NCI-H187 (cell line): ENCODE measurements at places on chromosomes 3 and 15.

DNA sequence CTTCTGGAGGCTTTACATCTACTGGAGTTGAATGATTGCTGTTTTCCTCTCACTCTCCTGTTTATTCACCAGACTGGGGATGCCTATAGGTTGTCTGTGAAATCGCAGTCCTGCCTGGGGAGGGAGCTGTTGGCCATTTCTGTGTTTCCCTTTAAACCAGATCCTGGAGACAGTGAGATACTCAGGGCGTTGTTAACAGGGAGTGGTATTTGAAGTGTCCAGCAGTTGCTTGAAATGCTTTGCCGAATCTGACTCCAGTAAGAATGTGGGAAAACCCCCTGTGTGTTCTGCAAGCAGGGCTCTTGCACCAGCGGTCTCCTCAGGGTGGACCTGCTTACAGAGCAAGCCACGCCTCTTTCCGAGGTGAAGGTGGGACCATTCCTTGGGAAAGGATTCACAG is 4.3 kb upstream of the LRRK1 start:
- DNase-seq = no peak

GRCh38 chr3:4503050-4503449 is 9.9 kb downstream of the ITPR1 start:
- no peak for DNase-seq

DNA sequence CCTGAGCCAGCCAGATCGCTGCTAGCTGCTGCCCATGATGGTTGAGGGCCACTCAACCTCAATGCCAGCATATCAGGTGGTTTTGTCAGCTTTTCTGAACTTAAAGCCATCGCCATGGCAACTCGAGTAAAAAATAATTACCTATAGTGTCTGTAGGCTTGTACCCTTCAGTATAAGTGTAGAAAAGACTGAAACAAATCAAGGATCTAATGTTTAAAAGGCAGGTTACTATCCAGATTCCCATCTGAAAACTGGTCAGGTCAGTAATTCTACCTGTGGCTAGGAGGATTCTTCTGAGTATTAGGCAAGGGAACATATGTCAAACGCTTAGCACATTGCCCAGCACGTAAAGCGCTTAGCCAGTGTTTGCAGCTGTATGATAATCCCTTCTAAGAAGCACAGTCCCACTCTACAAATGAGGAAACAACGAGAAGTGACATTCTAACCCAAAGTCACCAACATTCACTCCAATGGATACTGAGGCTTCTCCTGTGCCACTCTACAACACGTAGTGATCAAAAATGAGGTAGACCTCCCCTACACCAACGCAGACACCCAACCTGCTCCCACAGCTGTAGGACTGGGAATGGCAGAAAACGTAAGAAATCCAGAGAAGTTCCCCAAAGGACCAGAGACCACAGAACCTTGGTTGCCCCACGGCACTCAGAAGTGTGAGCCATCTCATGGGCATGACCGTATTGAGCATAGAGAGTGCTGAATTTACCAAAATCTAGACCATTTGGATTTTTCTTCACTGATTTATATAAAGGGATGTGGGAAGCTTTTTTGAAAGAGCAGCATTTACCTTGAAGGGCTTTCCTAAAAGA is 55.3 kb downstream of the SLTM start:
- no peak for DNase-seq

DNA sequence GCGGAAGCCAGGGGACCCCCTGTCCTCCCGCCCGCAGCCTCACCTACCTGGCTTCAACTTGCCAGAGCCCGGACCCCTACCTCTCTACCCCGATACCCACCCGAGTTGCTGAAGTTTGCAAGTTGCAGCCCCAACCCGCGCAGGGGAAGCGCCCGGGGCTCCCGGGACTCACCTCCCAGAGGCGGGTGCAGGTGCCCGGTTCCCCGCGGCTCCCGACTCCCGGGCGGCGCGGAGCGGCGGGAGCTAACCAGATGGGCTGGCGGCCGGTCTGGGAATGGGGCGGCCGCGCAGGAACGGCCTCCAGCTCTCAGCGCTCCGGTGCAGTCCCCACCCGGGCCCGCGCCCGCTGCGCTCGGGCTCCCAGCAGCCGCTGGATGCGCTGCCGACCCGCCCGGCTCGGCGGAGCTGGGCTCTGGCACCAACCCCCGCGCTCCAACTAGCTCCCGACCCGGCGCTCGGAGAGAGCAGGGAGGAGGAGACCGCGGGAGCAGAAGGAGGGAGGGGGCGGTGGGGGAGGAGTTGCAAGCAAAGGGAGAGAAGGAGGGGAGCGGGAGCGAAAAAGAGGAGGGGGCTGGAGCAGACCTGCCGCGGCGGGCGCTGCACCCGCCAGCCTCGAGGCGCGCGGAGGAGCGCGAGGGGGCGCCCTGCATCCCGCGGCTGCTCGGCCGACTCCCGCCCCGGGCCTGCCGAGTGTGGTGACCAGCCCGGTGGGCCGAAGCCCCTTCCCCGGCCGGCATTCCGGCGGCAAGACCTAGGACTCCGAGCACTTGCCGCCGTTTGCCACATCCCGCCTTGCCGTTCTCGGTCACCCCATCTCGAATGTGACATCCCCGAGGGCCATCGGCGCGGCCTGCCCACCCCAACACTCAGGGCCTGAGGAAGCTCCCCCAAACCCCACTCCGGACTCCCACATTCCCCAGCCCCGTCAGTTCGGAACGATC is at the start of gene SEMA5B:
TSS of gene SEMA5B (minus strand) at position 472 of the 941 bp plus-strand sequence. CDS start 66,500 bp downstream, outside the sequence.
- no peak for DNase-seq

GRCh38 chr15:68612979-68613740 is 34.4 kb downstream of the CORO2B start:
- no peak for DNase-seq

DNA sequence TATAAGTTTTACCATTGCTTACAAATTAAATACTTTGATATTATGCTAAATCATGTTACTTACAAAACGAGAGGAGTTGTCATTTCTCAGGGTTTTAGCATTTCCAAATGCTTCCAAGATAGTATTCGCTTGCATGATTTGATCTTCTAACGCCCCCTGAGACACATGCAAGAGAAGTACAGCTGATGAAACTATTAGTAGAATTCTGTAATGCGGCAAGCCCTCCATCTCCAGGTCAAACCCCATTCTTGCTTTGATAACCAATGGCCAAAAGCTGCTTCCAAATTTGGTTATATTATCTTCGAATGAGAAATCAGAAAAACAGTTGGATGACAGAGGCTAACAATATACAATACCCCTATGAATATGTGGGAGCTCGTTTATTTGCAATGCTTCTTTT is 14.7 kb downstream of the MYH15 start:
- no peak for DNase-seq

DNA sequence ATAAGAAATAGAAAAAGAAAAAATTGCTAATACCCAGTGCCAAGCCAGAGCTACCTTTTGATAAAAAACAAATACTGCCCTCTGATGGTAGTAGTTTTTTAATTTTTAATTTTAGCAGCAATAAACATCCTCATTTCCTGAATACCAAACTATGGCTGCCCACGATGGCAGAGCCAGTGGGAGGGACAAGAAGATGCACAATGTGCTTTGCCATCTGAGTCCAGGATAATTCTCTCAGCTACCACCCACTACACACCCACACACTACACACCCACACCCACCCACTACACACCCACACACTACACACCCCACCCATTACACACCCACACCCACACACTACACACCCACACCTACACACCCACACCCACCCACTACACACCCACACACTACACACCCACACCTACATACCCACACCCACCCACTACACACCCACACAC is 17.8 kb downstream of the CEP19 start:
- no peak for DNase-seq

GRCh38 chr15:71448688-71449114 is 333.4 kb downstream of the THSD4 start:
- peak; percentile 12 for DNase-seq

DNA sequence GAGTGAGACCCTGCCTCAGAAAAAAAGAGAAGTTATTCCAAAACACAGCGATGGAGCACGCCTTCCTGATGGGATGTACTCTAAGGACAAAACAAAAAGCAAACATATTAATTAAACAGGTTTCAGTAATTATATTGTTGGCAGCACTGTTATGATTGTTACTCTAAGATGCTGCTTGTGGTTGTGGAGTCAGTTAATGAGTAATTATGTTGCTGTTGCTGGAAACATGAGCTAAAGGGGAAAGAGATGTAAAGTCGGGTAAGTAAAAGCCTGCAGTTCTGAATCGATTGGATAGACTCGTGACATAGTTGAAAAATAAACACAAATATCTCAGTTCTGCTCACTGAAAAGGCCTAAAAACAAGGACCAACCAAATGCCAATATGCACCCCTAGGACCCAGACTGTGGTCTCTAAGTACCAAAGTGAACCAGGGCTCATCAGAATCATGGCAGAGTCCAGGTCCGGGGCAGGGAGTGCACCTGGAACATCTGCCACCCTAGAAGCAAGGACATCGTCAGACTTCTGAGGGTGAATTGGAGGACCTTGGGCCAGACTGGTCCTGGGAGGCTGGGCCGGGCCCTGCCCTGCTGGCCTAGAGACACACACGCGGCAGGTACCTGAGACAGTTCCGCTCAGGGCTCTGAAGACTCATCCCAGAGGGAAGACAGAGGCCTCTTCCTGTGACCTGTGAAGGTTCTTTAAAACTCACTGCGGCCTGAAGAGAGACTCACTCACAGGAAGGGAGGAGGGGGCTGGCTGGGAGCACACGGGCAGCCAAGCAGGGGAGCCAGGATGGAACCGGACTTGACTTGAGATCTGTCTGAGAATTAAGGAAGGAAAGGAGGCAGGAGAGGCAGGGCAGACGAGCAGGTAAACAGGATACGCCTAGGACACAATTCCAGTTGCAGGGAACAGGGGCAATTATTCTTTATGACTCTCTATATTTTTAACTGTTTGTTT is 140.5 kb downstream of the LRRK1 start:
- no peak for DNase-seq

GRCh38 chr15:57167821-57168395 is 208.4 kb upstream of the CGNL1 start:
- no peak for DNase-seq

DNA sequence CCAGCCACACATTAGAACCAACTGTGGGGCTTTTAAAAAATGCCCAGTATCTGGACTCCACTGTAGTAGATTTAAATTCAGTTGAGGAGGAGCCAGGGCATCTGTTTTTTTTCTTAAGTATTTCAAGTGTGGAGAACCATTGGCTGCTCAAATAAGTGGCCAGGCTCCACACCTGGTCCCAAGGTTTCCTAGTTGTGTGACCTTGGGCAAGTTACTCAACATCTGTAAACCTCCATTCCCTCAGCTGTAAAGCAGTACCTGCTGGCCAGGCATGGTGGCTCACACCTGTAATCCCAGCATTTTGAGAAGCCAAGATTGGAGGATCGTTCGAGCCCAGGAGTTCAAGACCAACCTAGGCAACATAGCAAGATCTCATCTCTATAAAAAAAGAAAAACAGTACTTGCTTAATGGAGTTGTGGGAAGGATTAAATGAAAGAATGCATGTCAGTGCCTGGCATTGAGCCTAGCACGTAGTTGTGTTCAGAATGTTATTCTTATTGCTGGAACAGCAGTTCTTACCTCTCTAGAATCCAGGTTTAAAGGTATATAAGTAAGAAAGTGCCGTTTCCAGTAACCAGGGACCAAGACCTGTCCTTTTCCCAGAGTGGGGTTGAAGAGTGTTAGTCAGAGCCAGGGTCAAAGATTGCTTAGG is 2.0 kb downstream of the PPP1R14D start:
- no peak for DNase-seq

DNA sequence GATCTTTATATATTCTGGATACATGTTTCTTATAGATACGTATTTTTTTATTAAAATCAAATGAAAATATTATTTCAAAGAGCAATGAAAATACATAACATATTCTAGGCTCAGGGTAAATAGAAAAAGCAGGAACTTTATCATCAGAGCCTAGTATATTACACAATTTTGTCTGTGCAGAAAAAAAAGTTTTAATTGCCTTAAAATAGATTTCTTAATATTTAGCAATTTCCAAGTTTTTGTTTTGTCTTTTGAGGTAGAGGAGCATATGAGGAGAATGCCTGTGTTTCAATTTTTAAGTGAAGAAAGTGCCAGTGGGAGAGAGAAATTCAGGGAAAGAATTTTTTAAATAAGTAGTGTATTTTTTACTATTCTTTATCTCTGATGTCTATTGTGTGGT is 10.5 kb downstream of the CAPN7 start:
- no peak for DNase-seq

- peak; percentile 61 for DNase-seq
Measured at GRCh38 chr3:155744626-155745324, at the start of gene PLCH1. TSS of gene PLCH1 (minus strand) at chr3:155745071. CDS start at chr3:155704224, 40,847 bp downstream.

DNA sequence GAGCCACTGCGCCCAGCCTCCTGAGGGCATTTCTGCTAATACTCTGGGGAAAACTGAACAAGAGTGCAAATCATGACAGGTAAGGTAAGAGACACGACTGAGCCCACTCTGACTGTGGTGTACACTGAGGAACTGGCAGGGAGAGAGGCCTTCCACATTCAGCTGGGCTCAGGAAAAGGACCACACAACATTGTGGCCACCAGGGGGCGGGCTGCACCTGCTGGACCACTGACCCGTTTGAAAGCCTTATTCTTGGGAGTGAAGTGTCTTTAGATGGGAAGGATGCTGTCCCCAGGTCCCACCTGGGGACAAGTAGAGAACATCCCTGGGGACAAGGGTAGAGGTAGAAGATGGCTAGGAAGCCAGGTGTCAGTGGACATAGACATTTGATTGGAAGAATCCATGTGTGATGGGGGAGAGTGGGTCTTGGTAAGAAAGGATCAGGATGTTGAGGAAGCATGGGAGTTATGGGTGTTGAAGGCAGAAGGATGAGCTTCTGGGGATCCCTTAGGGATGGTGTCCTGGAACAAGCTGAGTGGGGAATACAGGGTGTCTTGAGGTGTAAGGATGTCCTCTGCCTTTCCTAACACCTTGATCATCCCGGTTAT is 6.2 kb upstream of the CTDSPL start:
- peak; percentile 37 for DNase-seq

DNA sequence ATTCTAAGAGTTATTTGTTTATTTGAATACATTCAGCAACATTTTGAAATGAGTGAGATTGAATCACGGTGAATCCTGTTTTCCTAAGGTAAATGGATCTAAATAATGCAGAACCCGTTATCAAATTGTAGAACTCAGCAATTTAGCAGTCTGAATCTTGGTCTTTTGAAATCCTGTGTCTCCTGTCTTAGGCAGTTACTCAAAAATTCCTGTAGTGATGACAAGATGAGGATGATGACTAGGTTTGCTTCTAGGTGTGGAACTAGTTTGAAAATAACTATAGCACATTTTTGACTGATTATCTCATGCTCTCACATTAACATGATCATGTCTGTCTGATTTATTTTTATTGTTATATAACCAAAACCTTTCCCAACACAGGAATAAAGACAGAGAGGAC is 115.0 kb downstream of the RAP2B start:
- no peak for DNase-seq

DNA sequence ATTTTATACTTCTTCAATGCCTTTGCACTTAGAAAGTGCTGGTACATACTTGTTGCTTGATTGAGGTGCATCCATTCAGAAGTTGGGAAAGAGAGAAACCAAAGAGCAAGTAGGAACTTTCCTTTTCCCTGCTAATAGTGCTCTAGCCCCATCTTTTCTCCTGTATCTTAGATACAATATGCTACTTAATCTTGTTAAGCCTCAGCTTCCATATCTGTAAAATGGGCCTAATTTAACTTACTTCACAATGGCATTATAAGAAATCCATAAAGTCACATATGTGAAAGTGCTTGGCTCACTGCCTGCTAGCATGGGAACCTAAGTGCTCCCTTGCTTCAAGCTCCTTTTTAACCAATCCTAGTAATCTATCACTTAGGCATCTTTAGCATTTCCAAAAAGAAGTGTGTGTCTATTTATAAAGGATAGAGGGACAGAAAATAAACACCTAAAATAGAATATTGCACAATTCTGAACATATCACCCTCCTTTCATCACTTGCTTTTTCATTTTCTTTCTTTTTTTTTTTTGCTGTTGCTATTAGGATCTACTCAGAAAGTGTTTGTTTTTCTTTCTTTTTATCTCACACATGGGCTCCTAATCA is 28.1 kb downstream of the KCNAB1 start:
- DNase-seq = no peak
